ENCODE measurements at places on chromosomes 4 and X.

GRCh38 chr4:24473309-24473721, 111.0 kb downstream of the DHX15 start:
- DNase-seq, result no peak

DNA sequence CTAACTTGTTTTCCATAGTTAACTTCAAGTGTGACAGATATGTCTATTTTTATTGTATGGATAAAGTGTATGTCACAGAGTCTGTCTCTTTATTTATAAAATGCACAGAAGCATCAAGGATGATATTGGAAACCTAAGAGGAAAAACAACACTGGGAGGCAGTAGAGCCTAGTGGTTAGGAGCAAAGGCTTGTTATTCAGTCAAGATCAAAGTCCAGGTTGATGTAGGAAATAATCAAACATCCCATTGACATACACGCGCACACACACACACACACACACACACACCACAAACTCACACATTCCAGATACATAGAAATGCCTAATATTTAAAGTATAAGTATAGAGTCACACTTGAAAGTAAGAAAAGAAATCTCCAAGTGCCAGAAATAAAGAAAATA, 206.8 kb downstream of the CHRDL1 start:
- DNase-seq, result no peak

- DNase-seq, result no peak
Measured at GRCh38 chrX:136608295-136608933, 39.5 kb upstream of the CD40LG start.

DNA sequence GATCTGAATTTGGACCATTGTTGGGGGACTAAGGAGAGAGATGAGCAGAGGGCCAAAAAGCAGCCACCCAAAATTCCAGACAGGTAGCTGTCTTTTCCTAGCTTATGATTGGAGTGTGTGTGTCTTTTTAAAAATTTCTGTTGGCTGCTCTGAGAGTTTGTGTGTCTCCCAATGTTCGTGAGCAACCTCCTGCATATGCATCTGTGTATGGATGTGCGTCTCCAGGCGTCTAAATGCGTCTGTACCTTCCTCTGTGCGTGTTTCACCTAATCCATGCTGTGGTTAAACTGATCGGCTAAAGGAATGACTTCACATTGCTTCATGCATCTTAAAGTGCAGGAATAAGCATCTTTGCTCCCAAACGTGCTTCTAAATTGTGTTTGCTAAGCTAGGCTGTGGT, 65.5 kb upstream of the LAS1L start:
- no peak for DNase-seq

DNA sequence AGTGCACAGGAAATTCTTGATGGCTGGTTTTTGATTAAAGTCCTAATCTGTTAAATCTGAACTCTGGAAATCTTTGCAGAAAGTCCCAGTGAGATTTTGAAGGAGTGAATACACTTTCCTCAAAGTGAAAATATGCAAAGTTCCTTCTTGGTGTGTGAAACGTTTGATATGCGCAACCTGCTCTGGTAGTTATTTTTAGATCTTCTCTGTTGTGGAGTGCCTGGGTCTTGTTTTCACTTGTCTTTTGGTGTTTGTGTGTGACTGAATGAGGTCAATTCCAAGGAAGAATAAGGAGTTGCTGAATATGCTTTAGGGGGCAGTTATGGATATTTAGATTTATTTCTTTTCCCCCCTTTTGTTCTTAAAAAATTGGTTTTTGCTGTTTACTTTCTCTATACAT, 41.7 kb downstream of the SCML1 start:
- DNase-seq, result no peak

DNA sequence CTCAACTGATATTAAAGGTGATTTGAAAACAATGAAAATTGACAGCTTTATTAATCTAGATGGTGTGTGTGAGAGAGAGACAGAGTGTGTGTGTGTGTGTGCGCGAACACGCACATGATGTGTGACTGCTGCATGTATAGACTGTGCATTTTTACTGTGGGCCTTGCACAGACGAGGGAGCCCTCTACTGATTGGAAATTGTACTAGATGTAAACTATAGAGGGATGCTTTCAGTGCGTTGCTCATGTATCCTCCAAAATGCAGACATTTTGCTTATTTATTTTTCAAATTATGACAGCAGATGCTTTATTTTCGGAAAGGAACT, 168.4 kb upstream of the GK2 start:
- DNase-seq, result no peak

GRCh38 chr4:158067646-158068045, 105.2 kb downstream of the GASK1B start:
- DNase-seq, result no peak

GRCh38 chr4:576991-577498, 950 bp upstream of the TMEM271 start:
- no peak for DNase-seq

- no peak for DNase-seq
Measured at GRCh38 chr4:25029479-25030276, 1.1 kb downstream of the LGI2 start.

GRCh38 chr4:139852612-139853269, 187.1 kb downstream of the MGST2 start:
- no peak for DNase-seq

- DNase-seq, result no peak
Measured at GRCh38 chr4:180203349-180203748, 2039.9 kb upstream of the TENM3 start.

GRCh38 chr4:8835521-8836365, 35.9 kb downstream of the HMX1 start:
- DNase-seq, result no peak

- DNase-seq, result no peak
Measured at GRCh38 chr4:111671756-111672155, 473.5 kb upstream of the FAM241A start.

GRCh38 chr4:80221161-80221560, 23.9 kb downstream of the PRDM8 start:
- no peak for DNase-seq

DNA sequence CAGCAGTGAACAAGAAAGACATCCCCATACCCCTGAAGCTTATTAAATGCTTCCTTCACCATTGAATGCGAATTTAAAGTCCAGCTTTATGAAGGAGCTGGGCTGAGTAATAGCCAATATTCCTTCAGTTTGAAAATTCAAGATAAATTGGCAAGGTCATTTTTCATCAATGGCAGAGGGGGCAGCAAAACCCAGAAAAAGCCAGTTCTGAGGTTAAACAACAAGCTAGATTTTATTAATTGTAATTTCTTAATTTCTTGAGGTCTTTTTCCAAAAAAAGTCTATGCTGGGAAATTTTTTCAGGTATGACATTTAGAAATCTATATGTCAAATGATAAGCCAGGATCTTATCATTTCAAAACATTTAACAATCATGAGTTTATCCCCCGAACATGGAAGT, 808.9 kb downstream of the RPA4 start:
- DNase-seq, result no peak

DNA sequence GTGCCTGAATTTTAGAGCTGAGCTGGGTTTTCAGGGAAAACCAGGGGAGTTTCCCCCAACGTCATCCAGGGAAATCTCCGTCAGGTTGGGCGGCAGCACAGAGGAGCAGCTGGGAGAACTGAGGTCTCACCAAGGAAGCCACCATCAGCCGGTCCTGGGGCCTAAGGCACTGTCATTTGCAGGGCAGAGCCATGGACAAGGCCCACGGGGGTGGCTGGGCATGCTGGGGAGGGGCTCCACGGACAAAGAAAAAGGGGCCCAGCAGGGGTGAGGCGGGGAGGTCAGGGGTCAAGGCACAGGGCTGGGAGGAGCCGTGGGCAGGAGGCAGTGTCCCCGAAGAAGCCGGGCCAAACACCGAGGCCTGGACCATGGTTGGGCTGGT, 109.8 kb downstream of the HMX1 start:
- DNase-seq, result no peak

- DNase-seq, result no peak
Measured at GRCh38 chrX:118644378-118644777, 83.0 kb upstream of the IL13RA1 start.

DNA sequence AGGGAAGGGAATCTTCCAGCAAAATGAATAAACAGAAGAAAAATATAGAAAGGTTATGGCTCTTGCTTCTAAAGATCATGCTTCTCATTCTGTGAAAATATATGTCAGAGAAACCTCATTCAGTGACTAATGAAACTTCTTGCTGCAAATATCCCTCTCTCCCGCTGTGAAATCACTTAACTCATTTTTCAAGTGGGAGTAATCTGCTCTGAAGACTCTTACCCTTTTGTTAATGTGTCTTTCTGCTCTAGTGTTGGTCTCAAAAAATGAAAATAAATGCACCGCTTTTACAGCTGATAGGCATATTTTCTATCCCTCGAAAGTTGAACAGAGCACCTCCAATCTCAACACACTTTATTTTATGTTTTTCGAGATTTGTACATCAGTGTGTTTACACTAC, 252.3 kb downstream of the NLGN4X start:
- no peak for DNase-seq

DNA sequence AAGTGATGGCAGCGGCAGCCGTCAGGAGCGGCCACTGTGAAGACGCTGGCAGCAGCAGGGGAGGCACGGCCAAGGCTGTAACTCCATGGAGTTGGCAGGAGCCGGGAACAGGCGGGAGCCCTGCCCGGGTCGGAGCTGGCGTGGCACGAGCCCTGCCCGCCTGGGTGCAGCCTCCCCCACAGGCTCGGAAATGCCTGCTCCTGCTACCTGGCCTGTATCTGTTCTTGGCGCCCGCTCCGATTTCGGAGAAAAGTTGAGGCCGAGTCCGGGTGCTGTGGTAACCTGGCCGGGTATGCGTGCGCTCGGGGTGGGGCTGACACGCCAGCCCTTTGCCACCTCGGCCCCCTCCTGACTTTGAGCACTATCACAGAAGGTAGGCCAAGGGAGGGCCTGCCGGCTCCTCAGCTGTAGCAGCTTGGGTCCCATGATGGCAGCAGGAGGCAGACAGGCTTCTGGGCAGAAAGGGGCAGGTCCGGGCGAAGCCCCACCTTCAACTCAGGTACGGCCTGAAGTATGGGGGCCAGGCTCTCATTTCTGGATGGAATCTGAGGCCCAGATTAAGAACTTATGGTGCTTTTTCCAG, 51.2 kb upstream of the SHISA3 start:
- no peak for DNase-seq

DNA sequence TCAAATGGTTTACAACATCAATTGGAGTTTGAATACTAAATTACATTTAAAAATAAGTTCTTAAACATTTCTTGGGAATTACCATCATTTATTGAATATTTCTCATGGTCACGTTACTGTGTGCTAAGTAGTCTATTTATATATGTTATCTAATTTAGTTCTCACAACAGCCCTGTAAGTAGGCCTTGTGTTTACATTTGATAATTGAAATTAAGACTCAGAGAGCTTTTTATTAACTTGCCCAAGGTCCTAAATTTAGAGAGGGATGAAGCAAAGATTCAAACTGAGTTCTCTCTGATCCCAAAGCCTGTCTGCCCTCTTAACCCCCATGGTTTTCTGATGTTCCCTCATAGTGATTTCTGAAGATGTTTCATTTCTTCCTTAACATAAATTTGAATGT, 103.7 kb downstream of the CEP135 start:
- DNase-seq, result no peak

- no peak for DNase-seq
Measured at GRCh38 chrX:55004231-55004630, 4.1 kb downstream of the APEX2 start.

- no peak for DNase-seq
Measured at GRCh38 chrX:21840193-21840545, 752 bp downstream of the MBTPS2 start.

DNA sequence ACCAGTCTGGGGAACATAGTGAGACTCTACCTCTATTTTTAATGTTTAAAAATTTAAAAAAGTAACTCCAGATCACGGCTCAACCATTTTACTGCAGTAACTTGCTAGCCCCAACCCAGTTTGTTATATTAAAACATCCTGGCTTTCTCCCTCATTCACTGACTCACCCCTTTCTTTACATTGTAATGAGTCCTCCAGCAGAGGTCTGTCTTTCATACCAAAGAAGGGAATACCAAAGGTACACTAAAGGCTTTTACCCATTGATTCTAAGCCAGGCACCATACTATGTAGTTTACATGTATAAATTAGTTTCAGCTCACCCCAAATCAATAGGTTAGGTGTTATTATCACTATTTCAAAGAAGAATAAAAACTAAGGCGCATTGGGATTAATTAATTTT, 286.9 kb downstream of the PACRGL start:
- no peak for DNase-seq

DNA sequence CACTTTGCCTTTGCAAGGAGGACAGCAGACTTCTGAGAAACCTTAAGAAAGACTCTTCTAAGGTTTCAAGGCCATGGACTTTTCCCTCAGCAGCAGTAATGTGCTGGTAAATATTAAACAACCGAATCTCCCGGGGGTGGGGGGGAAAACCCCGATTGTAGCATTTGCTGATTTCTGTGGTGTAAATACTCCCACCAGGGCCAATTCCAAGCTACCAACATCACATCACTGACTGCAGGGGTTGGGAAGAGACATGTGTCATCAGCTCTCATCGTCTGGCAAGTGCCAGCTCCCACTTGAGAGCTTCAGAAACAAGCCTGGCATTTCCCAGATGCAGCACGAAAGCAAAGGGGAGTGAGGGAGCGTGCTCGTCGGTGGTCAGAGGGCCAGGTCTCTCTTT, 101.2 kb downstream of the BCOR start:
- no peak for DNase-seq

GRCh38 chrX:39716401-39716800, 381.4 kb downstream of the BCOR start:
- DNase-seq, result no peak

GRCh38 chr4:13168326-13168725, 315.8 kb downstream of the RAB28 start:
- no peak for DNase-seq

- no peak for DNase-seq
Measured at GRCh38 chr4:2927016-2927695, 36.0 kb downstream of the NOP14 start.

- DNase-seq, result no peak
Measured at GRCh38 chr4:44651425-44651824, at the start of gene YIPF7. Gene YIPF7 (minus strand): TSS chr4:44651625. CDS start chr4:44650100, 1,525 bp downstream.

DNA sequence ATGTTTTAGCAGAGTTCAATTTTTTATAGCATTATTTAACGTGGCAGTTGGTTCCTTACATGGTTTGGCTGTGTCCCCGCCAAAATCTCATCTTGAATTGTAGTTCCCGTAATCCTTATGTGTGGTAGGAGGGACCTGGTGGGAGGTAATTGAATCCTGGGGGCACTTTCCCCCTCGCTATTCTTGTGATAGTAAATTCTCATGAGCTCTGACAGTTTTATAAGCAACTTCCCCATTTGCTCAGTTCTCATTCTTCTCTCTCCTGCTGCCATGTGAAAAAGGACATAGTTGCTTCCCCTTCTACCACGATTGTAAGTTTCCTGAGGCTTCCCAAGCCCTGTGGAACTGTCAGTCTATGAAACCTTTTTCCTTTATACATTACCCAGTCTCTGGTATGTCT, 329.5 kb downstream of the GRIA2 start:
- DNase-seq, result no peak

GRCh38 chrX:108439426-108439942, at the start of gene COL4A5:
Gene COL4A5 (plus strand): TSS chrX:108439838. CDS start chrX:108440126, 288 bp downstream.
- no peak for DNase-seq

DNA sequence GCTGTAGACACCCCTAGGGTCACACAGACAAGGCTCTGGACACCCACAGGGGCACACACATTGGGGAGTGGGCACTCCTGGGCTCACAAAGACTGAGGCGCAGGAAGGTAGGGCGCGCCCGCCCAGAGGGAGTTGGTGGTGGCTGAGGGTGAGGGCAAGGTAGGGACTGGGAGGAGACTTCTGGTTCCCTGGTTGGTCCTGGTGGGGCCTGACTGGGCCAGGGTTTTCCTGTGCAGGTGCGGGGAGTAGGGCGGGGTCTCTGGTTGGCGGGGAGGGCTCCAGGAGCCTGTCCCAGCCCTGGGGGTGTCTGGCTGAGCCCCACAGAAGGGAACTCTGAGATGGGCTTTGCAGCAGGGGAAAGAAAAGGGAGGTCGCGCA, 6.7 kb upstream of the WAS start:
- no peak for DNase-seq
